Tibial artery (tissue), 4 donors: ENCODE measurements at places on chromosomes 2 and 18.

GRCh38 chr2:224884188-224884587, 158.1 kb downstream of the DOCK10 start:
- H3K4me1 ChIP-seq, result no peaks in the 10 kb centered on the region
- no peak overlapping the region for H3K4me3 ChIP-seq
- H3K27ac ChIP-seq, result no peak overlapping the region

- no peak for DNase-seq
- no peaks in the 10 kb centered on the region for H3K4me1 ChIP-seq
- H3K27me3 ChIP-seq, result no peaks in the 10 kb centered on the region
Observed at GRCh38 chr2:182920631-182921056, 54.2 kb upstream of the FRZB start.

- H3K36me3 ChIP-seq, result no peaks in the 10 kb centered on the region
- no peak overlapping the region for H3K4me3 ChIP-seq
- no peaks in the 10 kb centered on the region for H3K27me3 ChIP-seq
- H3K4me1 ChIP-seq, result no peaks in the 10 kb centered on the region
- DNase-seq, result no peak
Observed at GRCh38 chr18:37845498-37845897, 279.9 kb upstream of the CELF4 start.

- H3K27me3 ChIP-seq, result no peaks in the 10 kb centered on the region
- H3K4me3 ChIP-seq, result no peak overlapping the region
- no peaks in the 10 kb centered on the region for H3K4me1 ChIP-seq
Observed at GRCh38 chr2:154092571-154092970, 220.8 kb downstream of the GALNT13 start.

DNA sequence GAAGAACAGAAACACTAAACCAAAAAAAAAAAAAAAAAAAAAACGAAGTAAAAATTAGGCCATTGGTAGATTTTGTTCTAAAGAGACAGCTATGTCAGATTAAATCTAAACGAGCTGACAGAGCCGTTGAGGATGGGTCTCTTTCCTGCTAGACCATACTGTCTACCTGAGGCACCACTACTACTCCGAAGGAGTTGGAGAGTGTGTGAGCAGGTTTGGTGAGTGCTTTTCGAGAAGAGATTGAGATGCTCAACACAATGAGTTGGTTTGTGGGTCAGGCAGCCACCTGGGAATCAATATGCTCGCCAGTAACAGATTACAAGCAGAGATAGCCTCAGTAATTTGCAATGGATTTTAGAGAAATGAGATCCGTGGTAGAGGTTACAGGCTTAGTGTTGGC, 281.5 kb upstream of the EPAS1 start:
- no peaks in the 10 kb centered on the region for H3K27me3 ChIP-seq
- no peak overlapping the region for H3K4me3 ChIP-seq
- H3K36me3 ChIP-seq, result no peaks in the 10 kb centered on the region
- H3K27ac ChIP-seq, result no peak overlapping the region
- DNase-seq, result no peak

DNA sequence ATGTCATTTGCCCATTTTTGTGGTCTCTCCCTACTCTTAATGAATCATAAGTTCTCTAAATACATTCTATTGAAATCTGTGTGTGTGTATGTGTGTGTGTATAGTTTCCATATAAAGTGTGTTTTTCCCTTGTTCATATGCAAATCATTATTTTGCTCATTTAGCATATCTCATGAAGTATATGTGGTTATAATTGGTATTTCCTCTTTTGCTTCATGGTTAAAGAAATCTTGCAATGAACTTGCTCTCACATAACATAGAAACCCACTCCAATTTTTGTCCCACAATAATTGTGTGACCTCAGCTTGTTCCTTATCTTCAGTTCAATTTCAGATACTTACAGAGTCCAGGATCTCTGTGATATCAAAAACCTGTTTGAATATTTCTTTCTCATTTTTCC, 1.2 kb downstream of the CPO start:
- no peaks in the 10 kb centered on the region for H3K27me3 ChIP-seq
- no peak overlapping the region for H3K27ac ChIP-seq
- H3K36me3 ChIP-seq, result no peaks in the 10 kb centered on the region
- H3K4me3 ChIP-seq, result no peak overlapping the region
- no peaks in the 10 kb centered on the region for H3K4me1 ChIP-seq

- no peak for DNase-seq
- no peak overlapping the region for H3K4me3 ChIP-seq
- H3K36me3 ChIP-seq, result no peaks in the 10 kb centered on the region
Observed at GRCh38 chr2:240791221-240791800, 28.7 kb downstream of the KIF1A start.

GRCh38 chr2:101692041-101692440, 5.5 kb upstream of the MAP4K4 start:
- H3K4me1 ChIP-seq, result peaks cover 7% of the 10 kb centered on the region
- no peak overlapping the region for H3K4me3 ChIP-seq
- no peaks in the 10 kb centered on the region for H3K27me3 ChIP-seq

GRCh38 chr2:119369845-119370244, 3.1 kb downstream of the DBI start:
- H3K36me3 ChIP-seq, result peaks cover 52% of the 10 kb centered on the region
- no peak for DNase-seq
- no peak overlapping the region for H3K27ac ChIP-seq
- H3K27me3 ChIP-seq, result no peaks in the 10 kb centered on the region
- H3K4me1 ChIP-seq, result peaks cover 13% of the 10 kb centered on the region
- H3K4me3 ChIP-seq, result no peak overlapping the region

DNA sequence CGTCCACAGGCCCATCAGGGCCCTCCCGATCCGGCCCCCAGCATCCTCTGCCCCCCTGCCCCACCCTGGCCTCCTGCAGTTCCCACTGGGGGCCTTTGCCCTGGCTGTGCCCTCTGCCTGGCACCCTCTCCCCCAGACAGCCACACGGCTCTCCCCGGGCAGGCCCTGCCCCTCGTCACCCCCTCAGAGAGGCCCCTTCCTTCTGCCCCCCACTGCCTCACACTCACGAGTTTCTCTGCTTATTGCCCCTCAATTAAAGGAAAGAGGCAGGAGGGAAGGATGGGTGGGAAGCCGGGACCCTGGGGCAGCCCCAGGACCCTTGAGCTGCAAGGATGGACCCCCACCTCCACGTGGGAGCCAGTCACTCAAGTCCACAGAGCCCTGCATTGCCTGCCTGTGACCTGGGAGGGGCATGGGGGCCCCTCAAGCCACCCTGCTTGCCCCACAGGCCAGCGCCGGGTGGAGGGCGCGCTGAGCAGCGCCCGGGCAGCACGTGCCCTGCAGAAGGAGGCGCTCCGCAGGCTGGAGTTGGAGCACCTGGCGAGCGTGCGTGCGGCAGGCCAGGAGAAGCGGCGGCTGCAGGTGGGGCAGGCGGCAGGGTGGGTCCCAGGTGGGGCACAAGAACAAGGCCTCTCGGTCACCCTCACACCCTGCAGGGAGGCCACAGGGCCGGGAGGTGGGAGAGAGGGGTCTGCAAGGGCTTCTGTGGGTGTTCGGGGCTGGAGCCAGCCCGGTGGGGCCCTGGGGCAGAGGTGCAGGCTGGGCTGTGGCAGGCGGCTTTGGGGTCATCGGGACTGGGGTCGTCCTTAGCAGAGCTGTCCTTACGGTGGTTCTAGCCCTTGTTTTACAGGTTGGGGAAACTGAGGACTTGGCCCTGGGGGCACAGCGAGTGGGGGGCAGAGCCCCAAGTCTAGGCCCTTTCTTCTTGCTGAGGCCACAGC, 30.5 kb upstream of the SNED1 start:
- H3K36me3 ChIP-seq, result no peaks in the 10 kb centered on the region
- H3K4me1 ChIP-seq, result no peaks in the 10 kb centered on the region
- no peak overlapping the region for H3K4me3 ChIP-seq
- no peak for DNase-seq

GRCh38 chr2:72134997-72135800, 12.5 kb downstream of the CYP26B1 start:
- no peak for DNase-seq
- peaks cover 27% of the 10 kb centered on the region for H3K4me1 ChIP-seq
- no peaks in the 10 kb centered on the region for H3K27me3 ChIP-seq

DNA sequence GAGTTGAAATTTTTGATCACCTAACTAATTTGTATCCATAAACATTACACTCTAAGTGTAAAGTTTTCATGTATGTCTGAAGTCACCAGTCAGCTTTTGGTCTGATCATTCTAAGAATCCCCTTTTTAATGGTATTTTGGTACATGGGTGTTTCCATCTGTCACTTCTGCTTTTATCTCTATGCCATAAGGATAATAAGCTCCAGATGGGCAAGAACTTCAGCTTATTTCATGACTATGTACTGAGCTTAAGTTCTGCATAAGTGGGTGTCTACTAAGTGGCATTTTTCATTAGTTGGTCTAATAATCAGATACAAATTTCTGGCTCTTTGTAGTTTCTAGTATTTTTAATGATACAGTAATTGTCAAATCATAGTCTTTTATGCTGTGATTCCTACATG, 20.4 kb downstream of the UBXN4 start:
- DNase-seq, result no peak
- H3K27me3 ChIP-seq, result no peaks in the 10 kb centered on the region
- H3K27ac ChIP-seq, result no peak overlapping the region
- no peaks in the 10 kb centered on the region for H3K4me1 ChIP-seq
- peaks cover 90% of the 10 kb centered on the region for H3K36me3 ChIP-seq

DNA sequence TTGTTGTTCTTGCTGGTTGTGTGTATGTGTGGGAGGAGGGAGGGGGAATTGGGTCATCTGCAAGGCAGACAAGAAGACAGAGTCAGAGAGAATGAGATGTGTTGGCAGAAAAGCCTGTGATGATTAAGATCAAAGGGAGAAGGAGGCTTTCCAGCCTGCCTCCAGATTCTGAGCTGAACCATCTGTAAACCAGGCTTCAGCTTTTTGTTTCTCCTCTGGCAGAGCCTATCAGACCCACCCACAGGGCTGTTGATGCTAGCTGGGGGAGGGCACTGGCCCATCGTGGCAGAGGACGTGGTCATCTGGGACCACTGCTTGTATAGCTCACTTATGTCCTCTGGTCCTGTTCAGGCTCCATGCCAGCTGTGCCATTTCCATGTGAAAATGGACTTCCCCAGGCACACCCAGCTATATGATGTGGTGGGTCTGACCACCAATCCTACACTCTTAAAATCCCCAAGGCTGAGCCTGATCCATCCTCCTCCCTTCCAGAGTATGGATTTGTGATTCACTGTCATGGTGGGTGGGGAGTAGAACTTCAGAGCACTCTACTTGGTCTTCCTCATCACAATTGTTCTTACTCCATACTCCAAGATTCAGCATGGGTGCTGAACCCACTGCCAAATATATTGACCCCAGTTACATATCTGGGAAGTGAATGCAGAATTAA, 27.8 kb upstream of the COL6A3 start:
- DNase-seq, result no peak
- no peak overlapping the region for H3K4me3 ChIP-seq
- no peaks in the 10 kb centered on the region for H3K36me3 ChIP-seq
- H3K27me3 ChIP-seq, result no peaks in the 10 kb centered on the region

DNA sequence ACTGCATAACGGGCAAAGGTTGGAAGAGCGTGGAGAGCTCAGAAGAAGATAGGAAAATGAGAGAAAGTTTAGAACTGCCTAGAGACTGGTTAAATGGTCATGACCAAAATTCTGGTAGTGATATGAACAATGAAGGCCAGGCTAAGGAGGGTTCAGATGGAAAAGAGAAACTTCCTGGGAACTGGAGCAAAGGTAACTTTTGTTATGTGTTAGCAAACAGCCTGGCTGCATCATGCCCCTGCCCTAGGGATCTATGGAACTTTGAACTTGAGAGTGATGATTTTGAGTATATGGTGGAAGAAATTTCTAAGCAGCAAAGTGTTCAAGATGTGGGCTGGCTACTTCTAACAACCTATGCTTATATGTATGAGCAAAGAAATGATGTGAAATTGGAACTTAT, 44.4 kb upstream of the SPATS2L start:
- no peak for DNase-seq
- no peak overlapping the region for H3K27ac ChIP-seq

GRCh38 chr18:79684283-79684631, 4.7 kb downstream of the CTDP1 start:
- no peaks in the 10 kb centered on the region for H3K36me3 ChIP-seq
- H3K4me3 ChIP-seq, result no peak overlapping the region
- H3K27ac ChIP-seq, result no peak overlapping the region
- no peaks in the 10 kb centered on the region for H3K4me1 ChIP-seq
- no peaks in the 10 kb centered on the region for H3K27me3 ChIP-seq
- DNase-seq, result no peak

DNA sequence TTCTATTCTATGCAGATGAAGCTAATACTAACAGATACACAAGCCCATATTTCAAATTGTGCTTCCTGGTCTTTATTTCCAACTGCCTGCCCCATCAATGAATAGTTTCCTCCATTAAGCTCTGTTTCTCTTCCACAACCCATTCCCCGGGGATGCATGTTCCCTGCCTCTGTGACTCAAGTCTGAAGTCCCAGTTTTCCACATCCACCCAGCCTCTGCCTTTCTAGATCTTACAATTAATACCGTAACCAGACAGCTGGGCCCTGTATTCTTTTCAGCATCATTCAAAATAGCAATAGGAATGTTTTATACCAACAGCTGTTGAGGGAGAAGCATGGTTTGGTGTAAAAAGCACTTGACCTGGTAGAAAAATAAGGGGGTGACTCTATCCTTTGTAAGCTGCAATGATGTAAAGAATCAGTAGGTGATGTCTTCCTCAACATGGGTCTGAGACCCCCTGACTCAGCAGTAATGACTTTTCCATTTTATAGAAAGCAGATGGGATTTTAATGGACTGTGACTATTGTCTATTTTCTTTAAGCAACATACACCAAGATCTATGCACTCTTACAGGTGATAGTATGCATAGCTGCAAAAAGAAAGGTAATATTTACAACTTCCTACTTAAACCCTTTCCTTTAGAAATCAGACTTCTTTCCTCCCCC, 46.1 kb upstream of the DAPL1 start:
- H3K36me3 ChIP-seq, result no peaks in the 10 kb centered on the region
- no peaks in the 10 kb centered on the region for H3K4me1 ChIP-seq
- H3K27me3 ChIP-seq, result peaks cover 29% of the 10 kb centered on the region

DNA sequence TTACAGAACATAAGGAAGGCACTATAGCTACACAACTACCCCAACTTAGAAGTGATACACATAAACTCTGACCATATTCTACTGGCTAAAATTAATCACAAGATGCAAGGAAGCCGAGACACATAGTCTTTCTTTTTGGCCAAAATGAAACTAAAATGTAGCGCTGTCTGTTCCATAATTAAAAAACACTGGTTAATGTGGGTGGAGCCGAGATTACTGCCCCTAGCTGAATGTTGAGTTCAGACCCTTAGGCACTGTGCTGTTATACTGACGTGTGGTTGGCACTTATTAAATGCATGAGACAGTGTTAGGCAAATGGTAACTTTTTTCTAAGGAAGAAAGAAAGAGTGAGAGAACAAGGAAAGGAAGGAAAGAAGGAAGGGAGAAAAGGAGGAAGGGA, 254.6 kb upstream of the RND3 start:
- no peak overlapping the region for H3K4me3 ChIP-seq
- DNase-seq, result no peak
- H3K27ac ChIP-seq, result no peak overlapping the region
- no peaks in the 10 kb centered on the region for H3K36me3 ChIP-seq
- H3K27me3 ChIP-seq, result no peaks in the 10 kb centered on the region

- H3K27me3 ChIP-seq, result no peaks in the 10 kb centered on the region
- H3K4me3 ChIP-seq, result no peak overlapping the region
- DNase-seq, result no peak
- no peak overlapping the region for H3K27ac ChIP-seq
Observed at GRCh38 chr18:25298853-25299274, 53.1 kb downstream of the ZNF521 start.

GRCh38 chr18:44773640-44774155, 93.0 kb downstream of the SETBP1 start:
- no peak overlapping the region for H3K27ac ChIP-seq
- H3K4me1 ChIP-seq, result no peaks in the 10 kb centered on the region
- no peak overlapping the region for H3K4me3 ChIP-seq
- no peak for DNase-seq
- no peaks in the 10 kb centered on the region for H3K27me3 ChIP-seq
